ENCODE measurements at places on chromosomes 13 and 19. TPM values are rescaled to one million over a fixed set of nuclear protein-coding genes. Genes with fewer than 3 reads are reported as not detected.

DNA sequence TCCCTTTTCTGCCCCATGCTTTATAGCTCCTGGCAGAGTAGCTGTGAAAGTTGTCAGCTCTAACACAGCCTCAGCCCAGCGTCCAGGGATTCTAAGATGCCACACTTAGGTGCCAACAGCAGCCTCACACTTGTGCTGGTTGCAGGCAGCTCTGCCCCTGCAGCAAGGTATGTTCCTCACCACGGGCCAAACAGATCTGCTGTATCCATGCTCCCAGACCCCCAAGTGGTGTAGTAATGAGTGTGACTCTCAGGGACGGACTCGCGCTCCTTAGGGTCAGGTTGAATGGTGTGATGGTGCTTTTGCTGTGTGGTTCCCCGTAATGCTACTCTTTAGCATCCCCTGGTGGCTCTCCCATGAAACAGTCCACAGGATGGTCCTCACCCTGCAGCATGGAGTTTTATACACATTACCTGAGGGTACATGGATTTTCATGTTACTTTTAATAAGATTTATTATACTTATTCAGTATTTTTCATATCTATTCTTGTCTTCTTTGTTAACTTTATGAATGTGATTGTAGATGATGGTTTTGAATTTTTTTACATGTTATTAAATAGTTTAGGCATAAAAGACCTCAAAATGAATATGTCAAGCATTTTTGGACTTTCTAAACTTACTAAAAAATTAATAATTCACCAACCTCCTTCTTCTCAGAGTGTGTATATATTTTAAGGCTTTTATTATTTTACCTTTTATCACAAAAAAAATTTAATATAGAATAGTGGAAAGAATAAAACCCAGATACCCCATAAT, 232.5 kb downstream of the SLC7A1 start:
- no peak for DNase-seq
- peaks cover 52% of the 10 kb centered on the region for H3K27me3 ChIP-seq
- H3K27ac ChIP-seq = no peak overlapping the region
- H3K36me3 ChIP-seq = no peaks in the 10 kb centered on the region
- no peak overlapping the region for H3K4me3 ChIP-seq

- H3K27ac ChIP-seq = no peak overlapping the region
- DNase-seq = peak; percentile 37
- H3K36me3 ChIP-seq = no peaks in the 10 kb centered on the region
- peak overlapping the region; percentile 64 for H3K4me3 ChIP-seq
- peaks cover 32% of the 10 kb centered on the region for H3K4me1 ChIP-seq
Measured at GRCh38 chr13:98751367-98751782, 1.1 kb downstream of the SLC15A1 start.

- no peak overlapping the region for H3K27ac ChIP-seq
- H3K4me1 ChIP-seq = no peaks in the 10 kb centered on the region
- H3K27me3 ChIP-seq = no peaks in the 10 kb centered on the region
- no peak for DNase-seq
- H3K4me3 ChIP-seq = no peak overlapping the region
- H3K36me3 ChIP-seq = peaks cover 54% of the 10 kb centered on the region
Measured at GRCh38 chr19:19677579-19677978, 8.9 kb downstream of the ZNF101 start.

GRCh38 chr19:13169769-13170168, 19.6 kb downstream of the IER2 start:
- no peaks in the 10 kb centered on the region for H3K27me3 ChIP-seq
- peak; percentile 99 for DNase-seq

- H3K27ac ChIP-seq = peak overlapping the region; percentile 53
- no peak overlapping the region for H3K4me3 ChIP-seq
- H3K36me3 ChIP-seq = peaks cover 28% of the 10 kb centered on the region
- H3K27me3 ChIP-seq = no peaks in the 10 kb centered on the region
Measured at GRCh38 chr19:14476327-14476672, 1.1 kb upstream of the PTGER1 start.

DNA sequence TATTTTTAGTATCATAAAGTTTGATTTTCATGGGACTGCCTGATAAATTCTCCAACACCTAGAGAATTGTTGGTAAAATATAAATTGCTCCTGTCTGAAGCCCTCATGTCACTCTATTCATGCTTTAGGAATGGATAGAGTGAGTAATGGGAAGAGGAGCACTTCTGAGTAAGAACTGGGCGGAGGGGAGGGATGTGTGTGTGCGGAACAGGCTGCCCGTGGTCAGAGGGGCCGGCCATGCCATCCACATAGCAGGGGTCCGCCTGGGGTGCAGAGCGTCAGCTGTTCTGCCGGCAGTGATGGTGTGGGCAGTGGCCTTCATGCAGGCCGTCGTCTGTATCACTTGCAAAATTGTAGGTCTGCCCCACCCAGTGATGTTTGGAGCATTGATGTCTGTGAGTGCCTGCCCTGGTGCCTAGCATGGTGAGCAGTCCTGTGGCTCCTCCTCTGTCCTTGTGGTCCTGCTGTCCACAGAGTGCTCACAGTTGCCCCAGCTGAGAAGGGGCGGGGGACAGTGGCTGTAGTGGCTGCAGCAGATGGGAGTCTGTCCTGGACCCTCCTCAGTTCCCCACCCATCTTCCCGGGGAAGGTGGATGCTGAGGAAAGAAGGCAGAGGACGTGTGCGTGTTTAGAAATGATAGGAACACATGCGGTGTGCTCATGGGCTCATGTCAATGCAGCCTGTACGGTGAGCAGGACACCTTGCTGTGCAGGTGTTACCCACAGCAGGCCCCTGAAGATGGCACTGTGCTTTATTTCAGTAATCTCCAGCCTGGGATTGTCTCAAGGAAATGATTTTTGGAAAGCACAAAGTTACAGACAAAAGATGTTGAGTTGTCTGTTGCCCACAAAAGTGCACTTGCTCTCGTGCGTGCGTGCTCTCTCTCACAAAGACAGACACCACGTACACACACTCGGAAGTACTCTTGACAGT, 49.4 kb upstream of the TEX29 start:
- no peak overlapping the region for H3K4me3 ChIP-seq
- peaks cover 5% of the 10 kb centered on the region for H3K36me3 ChIP-seq
- H3K27me3 ChIP-seq = no peaks in the 10 kb centered on the region
- H3K4me1 ChIP-seq = no peaks in the 10 kb centered on the region
- H3K27ac ChIP-seq = no peak overlapping the region

TICAM1 gene
- total RNA-seq = 12.7 TPM

DNA sequence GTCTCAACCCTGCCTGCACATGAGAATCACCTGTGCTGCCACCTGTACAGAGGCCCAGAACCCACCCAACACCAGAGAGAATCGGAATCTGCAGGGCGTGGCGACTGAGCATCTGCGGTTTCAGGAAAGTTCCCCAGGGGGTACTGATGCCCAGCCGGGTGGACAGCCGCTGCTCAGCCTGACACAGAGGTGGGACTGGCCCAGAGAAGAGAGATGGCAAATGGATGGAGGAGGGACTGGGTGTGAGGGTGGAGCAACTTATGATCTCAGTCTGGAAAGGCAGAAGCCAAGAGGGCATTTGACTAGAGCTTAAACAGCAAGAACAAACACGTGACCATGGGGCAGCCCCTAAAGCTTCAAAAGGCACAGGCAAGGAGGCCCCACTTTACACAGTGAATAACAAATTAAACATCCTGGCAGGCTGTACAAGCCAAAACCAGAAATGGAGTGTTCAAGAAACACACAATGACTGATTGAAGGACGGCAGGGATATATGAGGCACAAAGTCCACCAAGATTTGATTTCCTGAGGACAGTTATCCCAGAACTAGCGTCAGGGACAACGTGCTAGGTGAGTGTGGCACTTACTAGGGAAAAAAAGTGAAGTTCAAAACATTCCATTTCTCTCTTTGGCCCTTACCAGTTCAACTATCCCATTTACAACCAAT, 3.1 kb downstream of the RANBP3 start:
- no peaks in the 10 kb centered on the region for H3K36me3 ChIP-seq
- no peak overlapping the region for H3K27ac ChIP-seq
- no peak for DNase-seq

Data from PC-9 (cell line).